ENCODE measurements at places on chromosomes 7 and 10. TPM values are rescaled to one million over a fixed set of nuclear protein-coding genes. Genes with fewer than 3 reads are reported as not detected.

SPDYE2 gene
- total RNA-seq = not detected

VAX1 gene
- total RNA-seq = not detected

C10orf53 gene
- not detected for total RNA-seq

SRGN gene
- total RNA-seq = 215 TPM

LLCFC1 gene
- total RNA-seq = not detected

SFTPA1 gene
- total RNA-seq = not detected

C10orf105 gene
- total RNA-seq = 0.61 TPM

PLCE1 gene
- total RNA-seq = 0.02 TPM

LIPJ gene
- 0.18 TPM for total RNA-seq

ZP3 gene
- total RNA-seq = 3.3 TPM

CALHM1 gene
- 0.25 TPM for total RNA-seq

PNLIP gene
- not detected for total RNA-seq

RNF32 gene
- 4.8 TPM for total RNA-seq

CABCOCO1 gene
- not detected for total RNA-seq

TWIST1 gene
- total RNA-seq = 0.18 TPM

OR13A1 gene
- not detected for total RNA-seq

HTRA1 gene
- not detected for total RNA-seq

CLIP2 gene
- total RNA-seq = 1.3 TPM

ANKRD22 gene
- total RNA-seq = not detected

GRB10 gene
- 3.7 TPM for total RNA-seq

CLDN3 gene
- not detected for total RNA-seq

ASB10 gene
- total RNA-seq = not detected

PCDH15 gene
- total RNA-seq = not detected

RPEL1 gene
- total RNA-seq = not detected

CCDC3 gene
- 0.07 TPM for total RNA-seq

SLC26A5 gene
- not detected for total RNA-seq

IL15RA gene
- 23.1 TPM for total RNA-seq

FAM25A gene
- total RNA-seq = not detected

SPACDR gene
- total RNA-seq = 3.3 TPM

OR2A7 gene
- 3.9 TPM for total RNA-seq

SLC16A9 gene
- total RNA-seq = 0.68 TPM

LIPN gene
- not detected for total RNA-seq

PRRT4 gene
- 0.18 TPM for total RNA-seq

Data from T-helper 2 cell treated with Interferon-gamma antibody and Interleukin-4, amounts not matched to agents 100 ng/mL and 5 ng/mL, for 36 hours (primary cell).